ENCODE measurements at places on chromosomes 6 and 20. TPM values are rescaled to one million over a fixed set of nuclear protein-coding genes. Genes with fewer than 3 reads are reported as not detected.

- no peak for DNase-seq
Observed at GRCh38 chr20:44911264-44911921, 1.5 kb downstream of the PABPC1L start.

DNA sequence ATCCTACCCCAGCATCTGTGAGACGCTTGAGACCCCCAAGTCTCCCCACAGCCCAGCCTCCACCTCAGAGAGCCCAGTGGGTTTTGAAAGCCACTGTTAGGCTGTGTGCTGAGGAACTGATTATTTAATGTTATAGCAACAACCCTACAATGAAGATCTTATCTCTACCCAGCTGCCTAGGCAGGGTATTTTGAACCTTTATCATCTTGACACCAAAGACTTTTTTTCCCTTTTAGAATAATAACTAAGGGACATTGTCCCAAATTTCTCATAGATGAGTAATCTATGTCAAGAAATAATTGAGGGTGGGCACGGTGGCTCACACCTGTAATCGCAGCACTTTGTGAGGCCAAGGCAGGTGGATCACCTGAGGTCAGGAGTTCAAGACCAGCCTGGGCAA is 26.2 kb downstream of the HM13 start:
- no peak for DNase-seq

DNA sequence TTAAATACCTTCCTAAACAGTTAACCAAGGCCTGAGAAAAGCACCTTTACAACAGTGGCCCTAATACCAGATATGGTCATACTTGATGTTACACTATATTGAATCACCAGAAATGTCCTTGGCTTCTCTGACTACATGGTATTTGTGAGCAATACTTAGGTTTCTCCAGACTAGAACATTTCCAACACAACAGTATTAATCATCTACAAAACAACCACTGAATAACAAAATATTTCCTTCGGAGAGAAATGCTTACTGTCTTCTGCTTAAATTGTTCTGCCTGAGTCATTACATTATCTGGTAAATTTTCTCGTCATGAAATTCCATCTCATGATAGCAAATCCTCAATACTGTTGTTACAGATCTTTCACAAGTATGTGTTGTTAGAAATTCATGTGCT is 252.9 kb upstream of the RUNX2 start:
- DNase-seq: peak; percentile 67

Gene OGFRL1
- polyA plus RNA-seq: 12.8 TPM

Gene CTCFL
- not detected for polyA plus RNA-seq

GRCh38 chr20:46629341-46629740 is 21.9 kb downstream of the SLC13A3 start:
- no peak for DNase-seq

GRCh38 chr6:157372501-157373280 is 8.3 kb upstream of the ZDHHC14 start:
- DNase-seq: no peak

Gene RIPPLY2
- polyA plus RNA-seq: not detected

Gene HRH3
- polyA plus RNA-seq: not detected

Gene ADA
- 12.6 TPM for polyA plus RNA-seq

Gene NOX3
- not detected for polyA plus RNA-seq

GRCh38 chr20:59015812-59016711 is 3.2 kb upstream of the TUBB1 start:
- no peak for DNase-seq

Gene ECT2L
- not detected for polyA plus RNA-seq

- DNase-seq: no peak
Observed at GRCh38 chr6:106608080-106608668, 21.1 kb downstream of the RTN4IP1 start.

GRCh38 chr6:136696783-136697364 is 95.4 kb downstream of the MAP3K5 start:
- no peak for DNase-seq

GRCh38 chr6:5173810-5174209 is 86.9 kb downstream of the LYRM4 start:
- no peak for DNase-seq

DNA sequence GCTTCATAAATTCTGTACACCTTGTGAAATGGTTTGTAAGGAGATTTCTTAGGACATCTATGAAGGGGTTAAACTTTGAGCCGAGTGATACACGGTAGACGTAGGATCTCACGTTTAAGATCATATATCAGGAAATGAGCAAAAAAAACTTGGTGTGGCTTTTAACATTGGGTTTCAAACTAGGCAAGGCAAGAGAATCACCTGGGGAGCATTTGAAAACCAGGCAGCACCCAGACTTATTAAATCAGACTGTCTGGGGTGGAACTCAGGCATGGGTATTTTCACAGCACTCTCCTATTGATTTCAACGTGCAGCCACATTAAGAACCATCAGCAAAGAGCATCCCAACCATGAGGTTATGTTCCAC is 26.4 kb downstream of the LY86 start:
- no peak for DNase-seq

Gene PLN
- polyA plus RNA-seq: 0.14 TPM

- peak; percentile 11 for DNase-seq
Observed at GRCh38 chr6:48032151-48032550, 78.8 kb downstream of the PTCHD4 start.

- DNase-seq: no peak
Observed at GRCh38 chr6:165298402-165298801, 11.0 kb downstream of the C6orf118 start.

GRCh38 chr6:113500221-113500620 is 356.9 kb upstream of the MARCKS start:
- no peak for DNase-seq

- DNase-seq: no peak
Observed at GRCh38 chr6:148827416-148828045, 80.7 kb downstream of the UST start.

DNA sequence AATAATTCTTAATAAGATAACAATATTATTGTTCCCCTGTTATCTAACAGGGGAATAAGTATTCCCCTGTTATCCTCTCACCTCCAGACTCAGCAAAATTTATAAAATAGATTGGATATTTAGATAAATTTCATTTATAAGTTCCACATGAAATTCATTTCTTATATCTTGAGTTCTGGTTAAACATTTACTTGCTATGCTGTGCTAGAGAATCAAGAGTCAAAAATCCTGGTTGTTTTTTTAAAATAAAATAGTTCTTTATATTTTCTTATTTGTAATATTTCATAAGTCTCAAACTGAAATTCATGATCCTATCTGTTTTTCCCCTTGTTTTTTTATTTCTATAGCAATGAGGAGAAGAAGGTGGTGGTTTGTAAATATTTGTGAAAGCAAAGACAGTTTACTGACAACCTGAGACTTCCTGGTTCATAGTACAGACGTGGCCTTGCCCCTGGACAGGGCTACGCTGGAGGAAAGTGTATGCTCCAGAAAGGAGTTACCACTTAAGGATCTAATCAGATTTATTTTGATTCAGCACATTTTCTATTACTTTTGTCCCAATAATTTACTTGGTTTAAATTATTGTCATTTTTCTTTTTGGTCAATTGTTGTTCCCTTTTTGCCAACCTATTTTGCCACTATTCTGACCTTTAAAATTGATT is 37.8 kb upstream of the MARCKS start:
- DNase-seq: no peak

DNA sequence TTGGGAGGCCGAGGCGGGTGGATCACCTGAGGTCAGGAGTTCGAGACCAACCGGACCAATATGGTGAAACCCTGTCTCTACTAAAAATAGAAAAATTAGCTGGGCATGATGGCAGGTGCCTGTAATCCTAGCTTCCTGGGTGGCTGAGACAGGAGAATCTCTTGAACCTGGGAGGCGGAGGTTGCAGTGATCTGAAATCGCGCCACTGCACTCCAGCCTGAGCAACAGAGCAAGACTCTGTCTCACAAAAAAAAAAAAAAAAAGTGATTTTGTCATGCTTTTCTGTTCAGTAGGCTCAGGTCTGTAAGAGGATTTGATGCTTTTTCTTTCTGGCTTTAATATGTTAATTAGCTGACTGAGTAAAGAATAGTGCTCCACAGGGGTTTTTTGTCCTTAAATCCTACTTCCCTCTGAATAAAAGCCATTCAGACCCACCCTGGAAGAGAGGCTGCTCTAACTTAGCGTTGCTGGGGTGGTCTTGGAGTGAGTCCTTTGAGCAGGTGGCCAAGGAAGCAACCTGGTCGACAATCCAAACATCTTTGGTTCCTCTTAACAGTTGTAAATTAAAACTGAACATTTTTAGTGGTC is 19.0 kb downstream of the MCM8 start:
- DNase-seq: no peak

DNA sequence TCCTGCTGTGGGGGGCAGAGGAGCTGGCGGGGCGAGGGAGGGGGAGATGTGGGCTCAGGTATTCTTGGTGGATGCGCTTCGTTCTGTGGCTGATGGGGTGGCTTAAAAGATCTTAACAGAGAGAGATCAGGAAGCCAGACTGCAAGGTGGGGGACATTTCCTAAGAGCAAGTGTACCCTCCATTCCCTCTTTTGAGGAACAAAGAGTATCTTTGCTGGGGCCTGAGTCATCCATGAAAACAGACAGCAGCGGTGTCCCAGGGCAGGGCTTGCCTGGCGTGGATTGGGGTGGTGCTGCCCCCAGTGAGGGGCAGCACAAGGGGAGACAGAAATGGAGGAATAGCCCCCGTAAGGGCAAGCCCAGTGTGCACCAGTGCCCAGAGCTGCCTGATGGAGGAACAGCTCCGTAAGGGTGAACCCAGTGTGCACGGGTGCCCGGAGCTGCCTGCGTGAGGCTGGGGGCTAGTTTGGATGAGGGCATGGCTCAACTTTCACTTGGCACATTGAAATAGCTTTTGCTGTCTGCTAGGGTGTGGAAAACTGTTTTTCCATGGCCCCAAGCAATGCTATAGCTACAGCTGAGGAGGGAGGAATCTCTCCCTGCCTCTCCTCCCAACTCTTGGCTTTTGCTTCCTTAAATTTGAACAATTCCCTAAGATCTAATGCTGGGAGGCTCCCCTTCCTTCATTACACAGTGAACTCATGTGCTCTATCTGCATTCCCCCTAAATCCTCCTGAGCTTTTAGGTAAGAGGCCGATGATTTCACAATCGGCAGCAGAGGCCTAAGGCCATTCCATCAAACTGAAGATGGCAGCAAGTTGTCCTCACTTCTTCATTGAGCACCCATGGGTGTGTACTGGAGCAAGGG is 12.9 kb downstream of the MAPK13 start:
- no peak for DNase-seq

DNA sequence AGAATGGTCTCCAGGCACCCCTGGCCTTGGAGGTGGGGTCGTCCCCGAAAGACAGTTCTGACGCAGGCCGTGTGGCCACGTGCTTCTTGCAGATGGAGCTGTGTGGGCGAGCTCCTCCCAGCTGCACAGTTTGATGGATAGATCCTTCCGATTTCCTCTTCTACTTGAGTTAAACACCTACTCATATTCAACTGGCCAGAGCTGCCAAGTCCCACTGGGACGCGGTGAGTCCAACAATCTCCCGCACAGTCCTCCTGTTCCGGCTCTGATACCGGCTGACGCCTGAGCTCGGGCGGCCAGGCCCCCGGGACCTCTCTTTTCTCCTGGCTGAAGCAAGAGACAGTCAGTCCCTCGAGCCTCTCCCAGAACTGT is 57.9 kb upstream of the DACT2 start:
- DNase-seq: no peak
